NCI-H460 (cell line): ENCODE measurements at places on chromosomes 7 and 10.

- DNase-seq, result no peak
Observed at GRCh38 chr10:30645340-30645827, 15.8 kb upstream of the LYZL2 start.

DNA sequence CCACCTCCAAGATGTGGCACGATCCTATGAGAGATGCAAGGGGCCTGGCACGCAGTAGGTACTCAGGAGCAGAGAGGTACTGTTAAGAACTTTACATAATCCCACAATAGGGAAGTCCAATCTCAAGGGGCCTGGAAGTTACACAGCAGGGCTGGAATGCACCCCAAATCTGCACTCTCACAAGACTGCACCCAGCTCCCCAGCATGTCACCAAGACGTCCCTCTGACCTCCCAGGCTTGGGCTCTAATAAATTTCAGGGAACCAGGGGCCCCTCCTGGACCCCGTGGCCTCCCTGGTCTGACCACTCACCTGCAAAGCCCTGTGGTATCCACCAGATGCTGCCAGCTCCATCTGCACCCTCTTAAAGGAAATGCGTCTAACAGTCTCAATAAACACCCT lies 94.9 kb downstream of the OAT start:
- no peak for DNase-seq

GRCh38 chr10:13120786-13121499 lies 21.0 kb downstream of the OPTN start:
- DNase-seq, result no peak

GRCh38 chr7:132544999-132545398 lies 31.3 kb downstream of the PLXNA4 start:
- no peak for DNase-seq

- DNase-seq, result peak; percentile 62
Observed at GRCh38 chr7:43108255-43109011, 4.0 kb upstream of the HECW1 start.
